ENCODE measurements at places on chromosomes 2 and 18.
A peak's percentile ranks its signal among the peaks of the same experiment; 100 is the strongest.

GRCh38 chr2:221554769-221555493, 17.2 kb downstream of the EPHA4 start:
- DNase-seq = no peak

- DNase-seq = no peak
Measured at GRCh38 chr18:22551536-22552151, 133.9 kb upstream of the CTAGE1 start.

DNA sequence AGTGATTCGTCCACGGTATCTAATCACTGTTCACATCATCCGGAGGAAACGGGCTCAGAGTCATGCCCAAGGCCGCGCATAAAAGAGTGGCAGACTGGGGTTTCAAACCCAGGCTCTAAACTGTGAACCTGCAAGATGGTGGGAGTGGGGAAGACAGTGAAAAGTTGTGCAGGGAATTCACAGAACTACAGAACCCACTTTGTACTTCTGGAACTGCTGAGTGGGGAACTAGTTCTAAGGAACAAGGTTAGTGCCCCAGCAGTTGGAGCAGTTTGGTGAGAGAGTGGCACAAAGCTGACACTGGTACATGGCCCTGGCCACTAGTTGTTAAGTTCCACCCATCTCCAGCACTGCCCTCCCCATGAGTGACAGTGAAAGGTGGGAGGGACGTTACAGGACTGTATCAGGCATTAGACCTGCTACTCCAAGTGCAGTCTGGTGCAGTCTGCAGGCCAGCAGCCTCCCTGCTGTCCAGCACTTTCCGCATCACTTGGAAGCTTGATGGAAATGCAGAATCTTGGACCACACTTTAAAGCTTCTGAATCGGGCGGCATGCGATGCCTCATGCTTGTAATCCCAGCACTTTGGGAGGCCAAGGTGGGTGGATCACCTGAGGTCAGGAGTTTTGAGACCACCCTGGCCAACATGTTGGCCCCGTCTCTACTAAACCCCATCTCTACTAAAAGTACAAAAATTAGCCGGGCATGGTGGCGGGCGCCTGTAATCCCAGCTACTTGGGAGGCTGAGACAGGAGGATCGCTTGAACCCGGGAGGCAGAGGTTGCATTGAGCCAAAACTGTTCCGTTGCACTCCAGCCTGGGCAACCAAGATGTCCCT, 47.3 kb downstream of the C2orf42 start:
- DNase-seq = no peak

- no peak for DNase-seq
Measured at GRCh38 chr2:188751816-188752215, 222.4 kb upstream of the COL3A1 start.

GRCh38 chr2:96320326-96320725, 4.8 kb upstream of the ITPRIPL1 start:
- no peak for DNase-seq

- DNase-seq = no peak
Measured at GRCh38 chr2:169361706-169362117, 622 bp downstream of the LRP2 start.

- no peak for DNase-seq
Measured at GRCh38 chr2:86333378-86333777, 4.0 kb downstream of the REEP1 start.

GRCh38 chr18:79337620-79338019, 58.1 kb upstream of the NFATC1 start:
- no peak for DNase-seq

- DNase-seq = no peak
Measured at GRCh38 chr18:12843420-12844350, 40.4 kb downstream of the PTPN2 start.

DNA sequence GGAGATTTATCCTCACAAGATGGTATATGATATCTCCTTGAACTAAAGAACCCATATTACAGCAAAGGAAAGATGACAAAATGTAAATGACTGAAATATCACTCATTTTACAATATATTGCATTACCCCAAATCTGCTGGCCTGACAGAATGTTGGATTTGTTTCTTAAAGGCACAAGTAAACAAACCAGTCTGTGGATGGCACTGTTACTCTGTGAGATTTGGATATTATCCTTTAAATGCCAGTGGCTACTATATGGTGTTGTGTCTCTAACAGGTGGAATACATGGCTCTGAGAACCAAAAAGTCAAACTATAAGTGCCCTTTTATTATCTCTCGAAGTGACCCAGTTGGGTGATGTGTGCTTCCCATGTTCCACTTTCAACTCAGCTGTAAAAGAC, 125.7 kb downstream of the PDE1A start:
- no peak for DNase-seq

- no peak for DNase-seq
Measured at GRCh38 chr2:26582890-26583289, 58.3 kb downstream of the CIB4 start.

- DNase-seq = no peak
Measured at GRCh38 chr2:33673937-33674336, 74.8 kb upstream of the FAM98A start.

DNA sequence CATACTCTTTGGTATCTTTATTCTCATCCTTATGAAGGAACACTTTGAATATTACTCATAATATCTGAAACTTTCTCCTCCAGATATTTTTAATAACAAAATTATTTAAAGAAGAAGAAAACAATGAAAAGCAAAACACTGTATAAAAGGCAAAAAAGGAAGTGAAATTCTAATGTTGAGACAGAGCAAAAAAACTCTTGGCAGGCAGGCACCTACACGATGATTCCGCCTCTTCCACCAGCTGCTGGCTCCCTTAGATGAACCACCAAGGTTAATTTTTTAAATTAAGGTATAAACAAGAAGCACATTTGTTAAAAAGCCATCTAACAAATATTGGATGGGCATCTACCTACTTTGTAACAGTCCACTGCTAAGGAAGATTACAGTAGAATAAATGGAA, 434.7 kb downstream of the EPHA4 start:
- no peak for DNase-seq

DNA sequence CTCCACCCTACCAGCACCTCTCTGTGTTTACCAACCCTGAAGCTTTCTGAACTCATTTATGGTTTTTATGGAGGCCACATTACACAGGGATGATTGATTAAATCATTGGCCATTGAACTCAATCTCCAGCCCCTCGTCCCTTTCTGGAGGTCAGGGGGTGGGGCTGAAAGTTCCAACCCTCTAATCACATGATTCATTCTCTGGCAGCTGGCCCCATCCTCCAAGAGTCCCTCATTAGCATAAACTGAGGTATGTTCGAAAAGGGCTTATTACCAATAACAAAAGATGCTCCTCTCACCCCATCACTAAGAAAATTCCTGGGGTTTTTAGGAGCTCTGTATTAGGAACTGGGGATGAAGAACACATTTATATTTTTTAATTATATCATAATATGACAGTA, 92.3 kb downstream of the DIS3L2 start:
- no peak for DNase-seq

- DNase-seq = no peak
Measured at GRCh38 chr2:222797261-222797660, 63.6 kb upstream of the ACSL3 start.

GRCh38 chr2:122683018-122683417, 927.6 kb downstream of the TSN start:
- DNase-seq = no peak

DNA sequence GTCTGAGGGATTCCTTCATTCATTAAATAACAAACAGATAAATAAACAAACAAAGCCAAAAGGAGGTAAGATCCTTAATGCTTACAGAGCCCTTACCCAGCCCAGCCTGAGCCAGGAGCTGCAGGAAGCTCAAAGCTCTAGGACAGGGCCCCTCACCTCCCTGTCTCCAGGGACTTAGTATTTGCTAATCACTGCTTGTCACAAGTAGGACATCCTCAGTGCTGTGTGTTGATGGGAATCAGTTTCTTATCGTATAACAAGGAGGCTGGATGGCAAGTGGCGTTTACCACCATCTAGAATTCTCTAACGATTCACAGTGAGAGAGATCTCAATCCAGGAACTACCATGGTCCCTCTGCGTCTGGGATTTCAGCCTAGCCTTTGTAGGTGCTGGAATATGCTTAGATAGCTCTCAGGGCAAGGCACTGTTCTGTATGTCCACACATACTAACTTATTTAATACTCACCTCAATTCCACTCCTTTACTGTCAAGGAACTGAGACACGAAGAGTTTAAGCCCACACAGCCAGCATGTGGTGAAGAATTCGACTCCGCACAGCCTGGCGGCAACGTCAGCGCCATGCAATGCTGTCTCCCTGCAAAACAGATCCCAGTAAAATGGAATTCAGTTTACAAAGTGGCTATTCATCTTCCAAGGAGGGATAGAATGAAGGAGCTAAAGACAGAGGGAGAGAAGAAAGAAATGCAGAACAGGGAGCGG, 164.8 kb downstream of the MYCN start:
- no peak for DNase-seq

DNA sequence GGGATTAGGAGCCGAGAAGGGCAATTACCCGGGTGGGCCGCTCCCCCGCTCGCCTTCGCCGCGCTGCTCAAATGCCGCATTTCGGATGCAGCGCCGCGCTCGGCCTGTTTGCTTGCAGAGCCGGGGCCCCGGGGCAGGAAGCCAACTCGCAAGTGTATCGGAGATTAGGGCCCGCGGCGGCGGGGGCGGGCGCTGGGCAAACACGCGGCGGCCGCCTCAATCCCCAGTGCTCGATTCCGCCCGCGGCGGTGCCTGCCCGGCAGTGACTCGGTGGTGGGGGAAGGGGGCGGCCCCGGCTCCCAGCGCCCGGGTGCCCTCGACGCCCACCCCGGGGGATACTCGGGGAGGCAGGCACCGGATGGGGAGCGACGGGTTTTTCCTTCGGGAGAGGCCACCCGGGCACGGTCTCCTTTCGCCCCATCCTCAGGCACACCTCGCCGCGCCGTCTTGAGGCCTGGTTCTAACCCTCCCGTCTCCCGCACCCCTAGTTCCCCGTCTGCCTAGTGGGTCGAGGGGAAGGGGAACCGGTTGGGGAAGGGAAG, 26.6 kb upstream of the NOTO start:
- peak; percentile 43 for DNase-seq

DNA sequence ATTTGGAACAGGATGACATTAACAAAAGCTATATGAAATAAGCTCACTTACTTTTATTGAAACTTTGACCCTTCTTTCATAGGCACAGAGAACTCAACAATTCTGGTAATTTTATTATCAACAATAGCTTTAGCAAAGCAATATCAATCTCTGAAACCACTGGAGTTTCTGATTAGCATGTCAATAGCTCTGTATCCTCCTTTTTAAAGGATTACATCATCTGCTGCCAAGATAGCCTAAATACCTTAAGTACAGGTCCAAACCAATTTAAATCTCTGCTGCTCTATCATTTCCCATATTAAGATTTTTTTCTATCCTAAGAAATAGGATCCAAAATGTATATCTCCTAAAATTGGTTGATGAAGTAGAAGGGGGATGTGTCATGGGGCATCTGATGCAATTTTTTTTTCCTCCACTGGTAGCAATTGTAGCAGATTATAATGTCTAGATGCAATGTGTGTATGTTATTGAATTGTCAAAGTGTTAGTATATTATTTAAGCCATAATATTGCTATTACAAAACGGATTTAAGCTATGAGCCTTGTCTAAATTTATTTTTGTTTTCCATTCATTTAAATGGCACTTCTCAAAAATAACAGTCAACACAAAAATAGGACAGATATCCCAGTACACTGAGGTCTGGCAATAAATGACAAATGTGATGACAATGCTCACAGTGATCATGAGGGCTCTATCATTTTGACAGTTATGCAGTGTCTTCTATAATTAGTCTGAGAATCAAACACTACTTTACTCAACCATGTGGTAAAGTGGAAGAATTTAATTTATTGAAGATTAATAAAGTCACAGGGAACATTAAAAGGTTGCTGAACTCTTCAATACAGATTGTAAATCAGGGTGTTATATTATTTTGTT, 328.4 kb downstream of the CDH7 start:
- DNase-seq = no peak

- no peak for DNase-seq
Measured at GRCh38 chr18:10121786-10122515, 208.1 kb downstream of the VAPA start.

GRCh38 chr2:3784731-3785130, 81.4 kb downstream of the DCDC2C start:
- no peak for DNase-seq

GRCh38 chr2:176093145-176093897, 800 bp downstream of the HOXD13 start:
- DNase-seq = no peak

DNA sequence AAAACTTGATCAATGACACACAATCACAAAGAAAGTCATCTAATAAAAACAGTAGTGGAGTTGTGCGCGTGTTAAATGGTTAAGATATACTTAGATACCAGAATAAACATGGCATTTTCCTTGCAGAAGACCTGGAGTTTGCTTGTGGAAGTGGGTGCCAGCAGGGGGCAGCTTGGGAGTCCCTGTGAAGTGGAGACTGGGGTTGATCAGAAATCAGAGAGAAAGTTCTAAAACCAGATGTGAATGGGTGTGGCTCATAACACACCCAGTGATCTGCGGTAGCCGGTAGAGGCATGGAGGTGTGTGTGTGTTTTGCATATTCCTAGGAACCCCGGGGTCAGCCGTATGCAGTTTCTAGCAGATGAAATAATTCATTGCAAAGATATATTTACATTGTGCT, 300.1 kb upstream of the TRIB2 start:
- DNase-seq = peak; percentile 40

GRCh38 chr2:203535784-203536585, 884 bp upstream of the RAPH1 start:
- no peak for DNase-seq

GRCh38 chr2:55173438-55174054, 58.5 kb downstream of the CLHC1 start:
- no peak for DNase-seq

DNA sequence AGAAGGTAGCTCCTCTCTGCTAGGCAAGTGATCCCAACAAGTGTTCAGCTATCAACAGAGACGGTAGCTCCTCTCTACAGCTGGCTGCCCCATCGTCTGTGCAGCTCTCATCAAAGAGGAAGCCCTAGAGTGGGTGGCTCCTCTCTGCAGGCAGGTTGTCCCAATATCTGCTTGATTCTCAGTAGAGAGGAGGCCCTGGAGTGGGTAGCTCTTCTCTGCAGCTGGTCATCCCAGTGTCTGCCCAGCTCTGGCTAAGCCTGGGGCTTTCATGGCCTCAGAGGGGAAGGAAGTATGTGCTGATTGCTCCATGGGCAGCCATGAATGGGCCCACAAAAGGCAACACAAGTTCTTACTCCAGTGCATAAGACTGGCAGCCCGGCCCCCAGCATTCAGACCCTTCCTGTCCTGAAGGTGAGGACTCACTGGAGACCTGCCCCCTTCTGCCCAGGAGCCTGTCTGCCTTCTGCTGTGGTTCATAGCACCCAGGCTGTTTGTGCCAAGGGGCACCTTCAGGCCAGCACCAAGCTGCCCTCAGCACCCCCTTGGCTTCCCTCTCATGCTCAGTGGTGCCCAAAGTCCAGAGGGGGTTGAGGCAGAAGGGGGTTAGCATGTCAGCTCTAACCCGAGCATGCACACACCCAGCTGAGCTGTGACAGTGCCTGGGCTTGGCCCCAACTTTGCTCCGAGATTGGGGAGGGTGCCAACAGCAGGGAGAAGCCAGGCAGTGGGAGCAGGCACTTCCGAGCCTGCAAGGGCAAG, 48.9 kb downstream of the CCDC68 start:
- no peak for DNase-seq
